Activated CD4-positive, alpha-beta T cell treated with anti-CD3 and anti-CD28 coated beads for 24 hours (primary cell): ENCODE measurements at places on chromosomes 16 and 17.

- no peak for DNase-seq
These were observed 45.8 kb upstream of the CACNG5 start for GRCh38 chr17:66789093-66789492.

DNA sequence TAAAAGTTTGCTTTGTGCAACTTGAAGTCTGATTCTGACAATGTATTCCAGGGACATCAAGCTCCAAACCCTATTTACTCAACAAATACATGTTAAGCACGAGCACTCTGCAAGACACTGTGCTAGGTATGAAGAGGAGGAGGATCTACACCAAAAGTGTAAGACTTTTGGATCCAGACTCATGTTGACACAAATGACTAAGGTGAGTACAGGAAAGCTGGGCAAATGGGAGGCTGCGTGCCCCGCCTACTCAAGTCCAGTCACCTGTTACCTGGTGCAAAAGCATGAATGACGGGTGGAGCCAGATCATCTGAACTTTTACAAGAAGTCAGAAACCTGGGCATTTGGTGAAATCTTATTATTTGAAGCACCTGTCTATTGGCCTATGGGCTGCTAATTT, 120.7 kb downstream of the ABCC12 start:
- DNase-seq = no peak

DNA sequence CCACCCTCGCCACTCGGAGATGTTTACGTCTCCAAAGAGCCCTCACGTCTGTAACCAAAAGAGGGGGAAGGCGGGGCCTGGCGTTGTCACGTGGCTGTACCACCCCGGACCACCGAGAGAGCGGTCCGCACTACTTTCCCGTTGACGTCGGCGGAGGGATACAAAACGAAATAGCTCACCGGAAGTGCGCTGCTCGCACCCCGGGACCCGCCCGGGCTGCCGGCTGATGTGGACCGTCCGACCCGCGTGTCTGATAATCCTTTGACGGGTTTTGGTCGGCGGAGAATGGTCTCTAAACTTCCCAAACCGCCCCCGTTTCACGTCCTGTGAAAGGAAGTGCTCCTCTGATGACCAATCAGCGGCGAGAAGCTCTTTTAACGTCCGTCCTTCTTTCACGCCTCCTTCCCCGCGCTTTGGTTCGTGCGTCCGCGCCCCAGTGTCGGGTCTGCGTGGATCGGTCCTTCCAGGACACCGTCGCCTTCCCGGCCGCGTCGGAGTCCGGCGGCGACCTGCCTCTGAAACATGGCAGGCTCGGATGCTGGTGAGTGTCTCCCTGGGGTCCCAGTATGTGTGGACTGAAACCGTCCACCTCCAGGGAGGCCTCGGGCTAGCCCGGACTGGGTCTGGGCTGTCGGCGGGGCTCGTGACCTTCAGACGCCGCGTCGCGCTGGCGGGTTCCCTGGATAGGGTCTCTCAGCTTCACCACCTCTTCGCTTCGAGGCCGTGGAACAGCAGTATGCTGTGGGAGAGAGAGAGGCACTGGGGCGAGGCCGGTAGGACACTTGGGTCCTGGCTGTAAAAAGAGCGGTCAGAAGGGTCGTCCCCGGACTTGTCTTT, at the start of gene CEP95:
Gene CEP95, plus strand, starts transcription at position 402 of the 837 bp plus-strand sequence. Its CDS starts 121 bp downstream, at position 523.
- peak; percentile 94 for DNase-seq

GRCh38 chr16:78988361-78988969, 612.1 kb downstream of the MAF start:
- no peak for DNase-seq

DNA sequence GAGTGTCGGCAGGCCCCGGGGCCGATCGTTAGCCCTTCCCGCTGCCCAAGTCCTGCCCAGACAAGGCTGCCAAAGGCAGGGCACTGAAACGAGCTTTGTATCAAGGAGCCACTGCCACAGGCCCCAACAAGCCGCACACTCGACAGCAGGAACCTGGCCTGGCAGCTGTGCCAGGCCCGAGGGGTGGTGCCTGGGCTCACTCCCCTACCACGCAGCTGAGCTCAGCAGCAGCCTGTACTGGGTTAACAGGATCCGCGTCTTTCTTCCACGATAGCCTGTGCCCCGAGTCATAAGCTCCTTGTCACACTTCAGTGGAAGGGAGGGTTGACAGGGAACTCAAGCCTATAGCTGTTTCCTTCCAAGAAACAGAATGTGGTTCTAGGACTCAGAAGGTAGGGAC, 87.9 kb downstream of the ABR start:
- DNase-seq = no peak

DNA sequence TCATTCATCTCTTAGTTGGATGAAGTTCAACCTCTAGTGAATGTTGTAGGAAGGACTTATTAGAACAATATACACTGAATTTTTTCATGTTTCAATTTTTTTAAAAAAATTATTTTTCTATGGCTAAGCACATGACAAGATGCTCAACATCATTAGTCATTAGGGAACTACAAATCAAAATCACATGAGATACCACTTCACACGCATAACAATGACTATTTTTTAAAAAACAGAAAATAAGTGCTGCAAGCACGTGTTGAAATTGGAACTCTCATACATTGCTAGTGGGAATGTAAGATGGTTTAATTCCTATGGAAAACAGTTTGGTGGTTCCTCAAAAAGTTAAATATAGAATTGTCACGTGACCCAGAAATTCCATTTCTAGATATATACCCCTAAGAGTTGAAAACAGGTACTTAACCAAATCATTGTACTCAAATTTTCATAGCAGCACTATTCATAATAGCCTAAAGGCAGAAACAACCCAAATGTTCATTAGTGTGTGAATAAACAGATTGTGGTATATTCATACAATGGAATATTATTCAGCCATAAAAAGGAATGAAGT, 85.2 kb upstream of the AKTIP start:
- DNase-seq = no peak

GRCh38 chr17:64571746-64572145, 65.0 kb downstream of the CEP95 start:
- no peak for DNase-seq

- DNase-seq = peak; percentile 72
These were observed at the start of gene ITGAL for GRCh38 chr16:30472328-30472942. Gene ITGAL (plus strand): TSS chr16:30472742. CDS start chr16:30472838, 96 bp downstream.

- no peak for DNase-seq
These were observed 168.2 kb upstream of the IRX6 start for GRCh38 chr16:55155815-55156214.

- no peak for DNase-seq
These were observed 481.5 kb upstream of the ZFHX3 start for GRCh38 chr16:73529303-73530012.

DNA sequence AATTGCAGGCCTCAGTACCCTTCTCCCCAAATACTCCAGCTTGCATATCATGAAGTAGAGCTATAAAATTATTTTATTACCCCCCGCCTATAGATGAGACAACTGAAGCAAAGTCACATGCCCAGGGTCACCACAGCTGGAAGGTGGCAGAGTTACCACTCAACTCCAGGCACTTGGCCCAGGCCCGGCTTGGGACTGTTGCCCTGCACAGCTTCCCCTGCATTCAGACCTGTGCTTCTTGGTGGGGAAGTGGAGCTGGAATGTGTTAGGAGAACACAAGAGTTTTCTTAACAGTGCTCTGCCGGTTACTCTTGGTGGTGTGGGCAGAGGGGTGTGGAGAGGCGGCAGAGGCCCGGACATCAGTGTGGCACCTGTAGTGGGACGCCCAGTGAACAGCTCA, 149.3 kb downstream of the SOCS1 start:
- DNase-seq = no peak

DNA sequence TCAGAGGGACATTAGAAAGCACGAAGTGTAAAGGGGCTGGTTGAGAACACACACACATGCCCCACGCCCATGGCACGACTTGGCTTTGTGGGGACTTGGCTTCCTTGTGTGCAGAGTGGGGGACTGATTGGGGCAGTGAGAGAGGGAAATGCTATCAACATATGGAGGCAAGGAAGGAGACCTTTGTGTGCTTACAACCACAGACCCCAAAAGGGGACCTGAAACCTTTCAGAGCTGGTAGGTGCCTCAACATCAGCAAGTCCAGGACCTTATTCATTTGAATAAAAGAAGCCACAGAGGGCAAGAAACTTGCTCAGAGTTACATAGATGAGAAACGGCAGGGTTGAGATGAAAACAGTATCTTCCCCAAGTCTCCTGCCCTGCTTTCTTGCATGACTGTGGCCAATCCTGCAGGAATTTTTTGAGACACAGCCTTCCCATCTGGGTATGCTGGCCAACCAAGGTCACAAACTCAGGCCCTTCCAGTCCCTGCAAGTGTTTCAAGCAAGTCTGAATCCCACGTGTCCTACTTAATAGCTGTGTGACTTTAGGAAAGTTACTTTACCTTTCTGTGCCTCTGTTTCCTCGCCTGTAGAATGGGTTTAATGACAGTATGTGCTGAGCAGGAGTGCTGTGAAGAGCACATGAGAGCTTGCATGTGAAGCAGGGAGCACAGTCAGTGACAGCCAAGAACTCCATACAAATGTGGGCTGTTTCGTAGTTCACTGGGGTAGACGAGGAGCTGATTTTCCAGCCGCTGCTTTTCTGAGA, 26.2 kb downstream of the C16orf78 start:
- no peak for DNase-seq

GRCh38 chr17:14972844-14973243, 292.3 kb downstream of the PMP22 start:
- no peak for DNase-seq

DNA sequence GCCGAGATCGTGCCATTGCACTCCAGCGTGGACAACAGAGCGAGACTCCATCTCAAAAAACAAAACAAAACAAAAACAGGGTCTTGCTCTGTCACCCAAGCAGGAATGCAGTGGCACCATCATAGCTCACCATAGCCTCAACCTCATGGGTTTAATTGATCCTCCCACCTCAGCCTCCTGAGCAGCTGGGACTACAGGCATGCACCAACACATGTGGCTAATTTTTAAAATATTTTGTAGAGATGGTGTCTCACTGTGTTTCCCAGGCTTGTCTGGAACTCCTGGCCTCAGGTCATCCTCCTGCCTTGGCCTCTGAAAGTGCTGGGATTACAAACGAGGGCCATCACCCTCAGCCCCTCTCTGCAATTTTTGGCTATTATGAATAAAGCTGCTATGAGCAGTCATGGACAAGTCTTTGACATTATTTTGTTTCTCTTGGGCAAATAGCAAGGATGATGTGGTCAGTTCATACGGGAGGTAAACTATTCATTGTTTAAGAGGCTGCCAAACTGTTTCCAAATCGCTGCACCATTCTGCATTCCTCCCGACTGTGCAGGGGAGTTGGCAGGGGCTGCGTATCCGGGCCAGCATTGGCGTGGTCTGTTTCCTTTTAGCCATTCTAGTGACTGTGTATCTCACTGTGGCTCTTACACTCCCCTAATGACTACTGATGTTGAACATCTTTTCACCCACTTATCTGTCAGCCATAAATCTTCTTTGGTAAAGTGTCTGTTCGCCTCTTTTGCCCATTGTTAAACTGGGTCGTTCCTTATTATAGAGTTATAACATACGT, 21.1 kb downstream of the EIF4A3 start:
- no peak for DNase-seq

DNA sequence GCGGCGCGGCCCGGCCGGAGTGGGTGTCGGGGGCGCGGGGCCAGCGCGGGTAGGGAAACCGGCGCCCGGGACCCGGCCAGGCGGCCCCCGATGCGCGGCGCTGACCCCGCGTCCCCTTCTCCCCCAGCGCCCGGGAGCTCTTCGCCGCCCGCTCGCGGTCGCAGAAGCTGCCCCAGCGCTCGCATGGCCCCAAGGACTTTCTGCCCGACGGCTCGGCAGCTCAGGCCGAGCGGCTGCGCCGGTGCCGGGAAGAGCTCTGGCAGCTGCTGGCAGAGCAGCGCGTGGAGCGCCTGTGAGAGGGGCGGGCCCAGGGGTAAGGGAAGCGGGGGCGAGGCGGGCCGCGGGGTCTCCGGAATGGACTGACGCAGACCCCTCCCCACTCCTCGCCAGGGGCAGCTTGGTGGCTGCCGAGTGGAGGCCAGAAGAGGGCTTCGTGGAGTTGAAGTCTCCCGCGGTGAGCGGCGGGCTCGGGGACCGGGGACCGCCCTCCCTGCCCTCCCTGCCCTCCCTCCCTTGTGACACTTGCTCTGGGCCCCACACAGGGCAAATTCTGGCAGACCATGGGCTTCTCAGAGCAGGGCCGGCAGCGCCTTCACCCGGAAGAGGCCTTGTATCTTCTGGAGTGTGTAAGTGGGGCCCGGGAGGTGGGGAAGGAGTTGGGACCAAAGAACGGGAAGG, 430 bp downstream of the TSEN54 start:
- no peak for DNase-seq

DNA sequence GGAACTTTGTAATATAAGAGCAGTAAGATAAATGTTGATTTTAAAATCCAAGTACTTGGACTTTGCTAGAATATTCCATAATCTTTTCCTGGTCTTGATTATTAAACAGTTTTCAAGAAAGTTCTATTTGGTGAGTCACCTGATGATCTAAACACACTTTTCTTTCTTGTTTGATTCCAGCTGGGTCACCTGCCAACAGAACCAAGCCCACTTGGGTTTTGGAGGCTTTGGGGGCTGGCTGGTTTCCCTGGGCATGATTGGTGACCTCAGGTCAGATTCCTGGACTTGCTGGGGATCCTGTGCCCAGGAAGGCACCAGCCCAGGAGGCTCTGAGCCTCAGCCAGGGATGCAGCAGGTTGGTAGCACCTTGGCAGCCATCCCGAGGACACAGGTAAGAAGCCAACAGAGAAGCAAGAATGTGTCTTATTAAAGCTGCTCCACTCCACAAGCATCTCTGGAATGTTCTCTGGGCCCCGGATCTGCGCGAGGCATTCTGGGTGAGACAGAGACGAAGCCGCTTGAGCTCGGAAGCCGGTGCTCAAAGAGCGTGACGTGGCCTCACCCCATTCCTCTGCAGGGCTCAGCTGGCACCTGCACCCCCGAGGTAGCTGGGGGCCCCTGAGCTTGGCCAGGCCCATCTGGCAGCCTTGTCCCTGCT, 3.1 kb upstream of the TEX19 start:
- no peak for DNase-seq

DNA sequence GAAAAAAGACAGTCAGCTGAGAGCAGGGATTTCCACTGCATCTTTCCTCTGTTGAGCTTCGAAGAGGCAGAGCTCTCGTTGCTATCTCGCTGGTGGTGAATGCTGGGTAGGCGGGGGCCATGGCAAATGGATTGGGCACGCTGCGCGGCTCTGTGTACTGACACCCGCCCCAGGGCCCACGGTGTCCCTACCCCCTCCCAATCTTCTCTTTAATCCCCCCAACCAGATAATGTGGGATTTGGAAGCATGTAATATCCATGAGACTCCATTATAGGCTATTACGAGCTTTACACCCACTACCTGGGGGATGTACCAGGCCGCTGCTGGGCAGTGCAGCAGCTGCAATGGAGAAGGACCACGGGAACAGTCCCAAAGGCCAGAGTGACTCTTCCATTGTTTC, 8.3 kb downstream of the PIPOX start:
- DNase-seq = no peak
